ENCODE measurements at places on chromosomes 3 and 15. TPM values are rescaled to one million over a fixed set of nuclear protein-coding genes. Genes with fewer than 3 reads are reported as not detected.

The MKRN2OS gene
- not detected for total RNA-seq

The NBEAL2 gene
- total RNA-seq, result 5.0 TPM

The GOLGA8K gene
- total RNA-seq, result not detected

The C3orf80 gene
- total RNA-seq, result 0.06 TPM

The KPNA1 gene
- total RNA-seq, result 32.1 TPM

The CHSY1 gene
- 26.6 TPM for total RNA-seq

The SPCS1 gene
- 132 TPM for total RNA-seq

The GOLGA8H gene
- total RNA-seq, result 1.6 TPM

DNA sequence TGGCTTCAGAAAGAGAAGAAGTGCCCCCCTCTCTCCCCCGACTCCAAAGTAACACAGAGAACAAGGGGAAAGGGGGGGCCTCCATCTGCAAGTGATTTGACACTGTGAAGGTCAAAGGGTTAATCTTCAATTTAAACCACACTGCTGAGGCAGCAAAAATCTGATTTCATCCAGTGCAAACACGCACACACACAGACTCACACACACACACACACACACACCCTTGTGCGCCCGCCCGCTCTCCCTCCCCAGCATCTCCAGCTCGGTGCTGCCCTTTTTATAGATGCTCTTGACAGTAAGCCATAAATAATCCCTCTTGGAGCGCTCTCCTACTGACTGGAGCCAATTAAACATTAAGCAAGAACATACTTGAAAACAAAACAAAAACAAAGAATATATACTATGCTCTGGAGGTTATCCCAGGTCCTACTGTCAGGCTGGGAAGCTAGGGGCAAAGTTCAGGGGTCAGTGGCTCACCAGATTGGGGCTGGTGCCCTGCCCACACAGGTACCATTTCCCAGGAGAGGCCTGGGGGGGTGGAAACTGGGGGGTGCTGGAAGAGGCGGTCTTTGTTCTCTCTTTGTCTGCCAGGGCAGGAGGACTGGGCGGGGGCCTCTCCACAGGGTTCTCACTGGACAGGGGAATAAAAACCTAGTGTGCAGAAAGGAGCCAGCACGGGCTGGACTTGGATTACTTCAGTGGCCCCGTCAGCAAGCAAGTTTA, 16.3 kb downstream of the BMF start:
- DNase-seq, result no peak

GRCh38 chr3:15858547-15859506, 61.0 kb upstream of the ANKRD28 start:
- peak; percentile 15 for DNase-seq

- peak; percentile 69 for DNase-seq
Observed at GRCh38 chr15:58438956-58439355, 7.2 kb downstream of the LIPC start.

- DNase-seq, result peak; percentile 11
Observed at GRCh38 chr3:63473641-63474166, 178.8 kb upstream of the SNTN start.

DNA sequence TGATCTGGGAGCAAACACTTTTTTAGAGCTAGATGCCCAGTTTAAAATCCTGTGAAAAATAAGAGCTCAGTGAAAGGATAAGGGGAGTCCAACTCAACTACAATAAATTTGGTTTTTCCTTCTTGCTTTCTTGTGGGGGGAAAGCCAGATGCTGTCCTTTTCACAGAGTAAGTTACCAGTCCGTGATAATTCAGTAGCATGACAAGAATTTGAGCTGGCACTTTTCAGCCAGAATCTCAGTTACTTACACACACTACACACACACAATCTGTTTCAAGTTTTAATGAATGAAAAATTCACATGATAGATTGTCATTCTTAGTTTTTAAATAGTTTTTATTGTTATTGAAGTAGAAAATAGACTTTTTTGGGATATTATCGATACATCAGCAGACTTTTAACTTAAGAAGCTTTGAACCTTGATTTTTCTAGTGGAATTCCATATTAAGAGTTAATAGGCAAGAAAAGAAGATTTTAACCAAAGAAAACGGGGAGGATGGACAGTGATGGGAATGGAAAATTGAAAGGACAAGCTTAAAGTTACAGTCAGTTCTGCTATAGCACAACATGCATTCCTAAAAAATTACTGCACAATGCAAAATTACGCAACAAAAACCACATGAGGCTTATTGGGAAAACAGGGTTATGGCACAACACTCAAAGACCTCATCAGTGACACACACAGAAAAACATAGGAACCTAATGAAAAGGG, 47.0 kb downstream of the PSMD6 start:
- DNase-seq, result peak; percentile 48

GRCh38 chr3:167691366-167691765, 37.6 kb upstream of the WDR49 start:
- DNase-seq, result no peak

DNA sequence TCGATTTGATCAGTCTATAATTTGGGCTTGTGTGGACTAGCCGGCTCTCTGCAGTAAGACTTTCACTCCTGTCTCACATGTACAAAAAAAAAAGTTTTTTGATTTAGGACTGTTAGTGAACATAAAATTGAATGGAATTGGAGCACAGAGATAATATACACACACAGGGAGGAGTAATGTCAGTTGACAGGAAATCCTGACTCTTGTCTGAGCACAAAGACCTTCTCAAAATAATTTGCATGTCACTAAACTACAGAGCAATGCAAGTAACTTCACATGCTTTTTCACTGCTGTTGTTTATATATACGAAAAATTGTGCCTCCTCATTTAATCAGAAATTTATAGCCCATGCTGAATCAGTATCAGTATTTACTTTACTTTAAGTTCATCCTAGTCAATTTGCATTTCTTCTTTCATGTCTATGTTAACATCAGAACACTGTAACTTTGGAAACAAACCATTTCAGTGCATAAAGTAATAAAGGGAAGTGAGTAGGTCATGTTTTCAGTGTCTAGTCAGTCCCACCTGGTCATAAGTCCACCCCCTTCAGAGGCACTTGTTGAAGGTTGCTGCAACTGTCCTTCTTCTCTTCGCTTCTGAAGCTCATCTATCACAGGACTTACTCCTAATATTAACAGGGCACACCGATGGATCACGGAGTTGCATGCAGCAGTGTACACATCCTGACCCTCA, 115.8 kb downstream of the FBXL22 start:
- DNase-seq, result no peak
